NCI-H1930 (cell line): ENCODE measurements at places on chromosomes 2 and 18.
A peak's percentile ranks its signal among the peaks of the same experiment; 100 is the strongest.

DNA sequence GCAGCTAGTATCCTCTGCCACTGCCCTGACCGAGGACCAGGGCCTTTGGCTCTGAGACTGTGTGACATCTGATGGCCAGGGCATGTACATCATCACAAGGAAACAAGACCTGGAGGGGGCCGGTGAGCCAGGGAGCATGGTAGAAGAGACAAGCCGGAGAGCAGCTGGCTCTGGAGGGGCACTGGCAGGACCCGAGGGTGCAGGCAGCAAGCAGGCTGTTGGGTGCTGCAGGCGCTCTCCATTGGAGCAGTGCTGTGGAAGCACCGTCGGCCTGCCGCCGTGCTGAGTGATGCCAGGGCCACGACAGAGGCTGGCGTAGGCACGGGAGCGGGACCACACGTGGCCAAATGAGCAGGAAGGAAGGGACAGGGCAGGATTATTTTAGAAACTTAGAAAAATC lies 335.2 kb downstream of the GBX2 start:
- no peak for DNase-seq

- no peak for DNase-seq
These were observed 38.0 kb downstream of the DNMT3A start for GRCh38 chr2:25303633-25304236.

DNA sequence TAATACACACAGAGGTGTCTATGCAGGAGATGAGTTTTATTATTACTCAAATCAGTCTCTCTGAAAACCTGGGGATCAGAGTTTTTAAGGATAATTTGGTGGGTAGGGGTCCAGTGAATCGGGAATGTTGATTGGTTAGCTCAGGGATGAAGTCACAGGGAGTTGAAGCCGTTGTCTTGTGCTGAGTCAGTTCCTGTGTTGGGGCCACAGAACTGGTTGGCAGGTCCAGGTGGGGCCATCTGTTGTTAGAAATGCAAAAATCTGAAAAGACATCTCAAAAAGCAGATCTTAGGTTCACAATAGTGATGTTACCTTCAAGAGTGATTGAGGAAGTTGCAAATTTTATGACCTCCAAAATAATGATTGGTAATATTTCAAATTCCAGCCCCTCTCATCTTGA lies 86.9 kb downstream of the VSNL1 start:
- DNase-seq, result no peak

- DNase-seq, result no peak
These were observed 103.0 kb downstream of the HNRNPLL start for GRCh38 chr2:38499548-38500282.

- DNase-seq, result no peak
These were observed 6.9 kb upstream of the GPR155 start for GRCh38 chr2:174493549-174494331.

DNA sequence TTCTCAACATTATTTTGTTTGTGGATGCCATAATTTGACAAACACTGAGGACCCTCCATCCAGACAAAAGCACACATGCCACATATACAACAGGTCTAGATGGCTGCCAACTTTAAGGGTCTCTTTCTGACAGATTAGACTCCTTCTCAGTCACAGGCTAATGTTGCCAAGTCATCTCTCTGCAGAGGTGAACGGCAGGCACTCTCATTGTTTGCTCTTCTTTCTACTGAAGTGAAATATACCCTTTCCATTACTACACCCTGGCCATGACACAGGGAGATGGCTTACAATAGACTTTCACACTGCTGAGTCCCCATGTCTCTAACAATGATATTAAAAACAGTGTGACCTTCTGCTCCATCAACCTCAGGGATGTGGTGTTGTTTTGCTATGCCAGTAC lies 47.5 kb upstream of the ZNF397 start:
- no peak for DNase-seq

DNA sequence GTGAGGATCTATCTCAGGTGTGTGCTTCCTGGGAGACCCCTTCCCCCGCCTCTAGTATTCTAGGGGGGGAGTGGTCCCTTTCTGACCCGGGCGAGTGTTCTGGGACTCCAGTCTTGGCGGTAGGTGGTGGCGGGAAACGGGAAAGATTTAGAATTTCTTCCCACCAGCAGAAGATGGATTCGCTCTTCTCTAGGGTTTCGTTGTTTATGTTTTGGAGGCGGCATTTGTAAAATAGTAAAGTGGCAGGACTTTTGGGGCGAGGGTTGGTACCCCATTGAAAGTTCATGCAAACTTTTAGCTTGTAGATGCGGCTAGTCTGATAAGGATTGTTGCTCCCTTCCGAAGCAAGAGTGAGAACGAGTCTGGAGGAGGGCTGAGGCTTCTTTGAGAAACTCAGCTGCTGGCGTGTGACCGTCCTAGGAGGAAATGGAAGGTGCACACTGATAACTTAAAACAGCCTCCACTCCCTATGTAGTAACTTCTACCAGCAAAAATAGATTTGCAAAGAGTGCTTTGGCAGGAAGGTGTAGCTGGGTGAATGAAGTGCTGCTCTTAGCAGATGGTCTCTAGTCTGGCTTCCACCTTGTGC lies 412 bp downstream of the GPD2 start:
- no peak for DNase-seq

DNA sequence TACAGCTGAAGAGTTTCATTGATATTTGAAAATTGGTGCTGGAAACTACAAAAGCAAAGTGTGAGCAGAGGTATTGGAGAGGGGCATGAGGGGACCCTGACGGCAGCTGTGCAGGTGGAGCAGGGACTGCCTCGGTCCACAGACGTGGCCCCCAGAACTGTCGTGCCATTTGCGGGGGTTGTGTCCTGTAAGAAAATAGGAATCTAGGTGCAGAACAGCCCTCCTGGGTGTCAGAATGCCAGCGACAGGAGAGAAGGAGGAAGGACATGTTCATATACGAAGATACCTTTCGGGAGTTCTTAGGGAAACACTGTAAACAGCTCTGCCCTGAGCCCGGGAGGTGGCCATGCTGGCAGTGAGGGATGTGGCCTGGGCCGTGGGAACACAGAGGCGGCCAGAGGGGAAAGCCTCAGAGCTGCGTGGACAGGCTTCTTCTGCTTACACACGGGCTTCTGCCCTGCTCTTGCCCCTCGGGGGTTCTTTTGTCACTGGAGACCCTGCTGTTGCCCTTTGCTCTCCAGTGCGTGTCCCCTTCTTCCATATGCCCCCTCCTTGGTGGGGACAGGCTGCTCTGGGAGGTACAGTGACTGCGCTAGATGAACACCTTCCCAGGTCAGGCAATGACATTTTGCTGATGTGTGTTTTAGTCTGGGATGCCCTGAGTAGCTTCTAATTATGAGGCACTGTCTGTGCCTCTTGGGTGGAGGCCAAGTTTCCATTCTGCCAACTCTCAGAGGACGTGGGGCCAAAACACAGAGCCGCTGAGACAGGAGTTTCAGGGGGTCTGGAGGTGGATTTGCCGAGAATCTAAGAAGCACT lies 81.9 kb upstream of the TXNDC2 start:
- DNase-seq, result no peak

DNA sequence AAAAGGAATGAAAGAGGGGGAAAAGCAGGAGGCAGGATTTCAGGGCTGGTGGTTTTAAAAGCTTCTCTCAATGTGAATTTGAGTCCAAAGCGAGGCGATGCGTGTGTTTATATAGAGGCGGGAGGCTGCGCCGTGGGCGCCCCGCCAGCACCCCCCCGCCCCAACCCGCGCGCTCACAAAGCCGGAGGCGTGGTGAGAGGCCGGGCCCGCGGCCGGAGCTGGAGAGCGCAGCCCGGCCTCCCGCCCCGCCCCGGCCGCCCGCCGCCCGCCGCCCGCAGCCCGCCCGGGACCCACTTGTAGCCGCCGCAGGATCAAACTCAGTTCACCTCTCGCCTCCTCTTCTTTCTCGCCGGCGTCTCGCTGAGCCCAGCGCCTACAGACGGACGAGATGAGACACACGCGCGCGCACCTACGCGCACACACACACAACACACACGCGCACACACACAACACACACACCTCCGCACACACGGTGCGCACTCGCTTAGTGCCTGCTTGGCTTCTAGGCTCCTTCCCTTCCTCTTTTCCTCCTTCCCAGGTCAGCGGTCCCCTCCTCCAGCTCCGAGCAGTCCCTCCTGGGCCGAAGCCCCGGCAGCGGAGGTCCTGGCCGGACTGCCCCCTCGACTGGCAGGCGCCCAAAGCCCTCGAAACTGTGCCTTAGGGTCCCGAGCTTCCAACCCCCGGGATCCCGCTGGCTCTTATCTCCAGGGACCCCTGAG lies 1.3 kb upstream of the CYP26B1 start:
- peak; percentile 37 for DNase-seq

- no peak for DNase-seq
These were observed 138.8 kb downstream of the TRIB2 start for GRCh38 chr2:12855508-12855907.

DNA sequence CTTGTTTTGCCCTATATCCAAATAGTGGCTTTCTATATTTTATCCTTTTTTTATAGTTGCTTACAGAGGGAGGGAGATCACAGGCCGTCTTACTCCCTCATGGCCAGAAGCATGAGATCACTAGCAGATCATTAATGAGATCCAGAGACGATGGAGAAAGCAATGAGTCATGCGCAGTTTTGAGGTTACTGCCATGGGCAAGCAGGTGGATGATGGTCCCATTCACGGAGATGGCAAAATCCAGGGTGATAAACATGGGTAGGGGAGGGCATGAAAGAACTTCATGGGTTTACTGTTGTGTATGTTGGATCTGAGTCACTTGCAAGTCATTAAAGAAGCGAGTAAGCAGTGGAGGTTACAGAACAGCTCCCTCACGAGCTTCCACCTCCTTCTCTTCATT lies 60.4 kb downstream of the C18orf63 start:
- no peak for DNase-seq

- DNase-seq, result no peak
These were observed 50.3 kb downstream of the RPL37A start for GRCh38 chr2:216548901-216549331.

DNA sequence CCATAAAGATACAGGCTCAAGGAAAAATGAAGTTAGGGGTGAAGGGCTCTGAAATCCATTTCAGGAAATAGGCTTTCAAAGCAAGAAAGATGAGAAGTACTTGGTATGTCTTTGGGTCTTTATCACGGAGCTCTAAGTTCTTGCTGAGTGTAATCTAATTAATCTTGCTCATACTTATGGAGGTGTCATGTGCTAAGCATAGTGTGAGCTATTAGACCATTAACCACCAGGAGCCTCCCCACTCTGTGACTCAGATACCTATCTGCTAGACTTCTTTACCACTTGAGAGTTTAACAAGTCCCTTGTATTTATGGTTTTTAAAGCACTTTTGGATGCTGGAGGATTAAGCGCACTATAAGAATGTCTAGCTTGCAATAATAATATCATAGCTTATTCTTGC lies 678.7 kb downstream of the EPHA4 start:
- no peak for DNase-seq

- DNase-seq, result no peak
These were observed 114.6 kb downstream of the MYO5B start for GRCh38 chr18:50080316-50080715.

GRCh38 chr2:80303909-80304837 lies at the start of gene LRRTM1:
TSS of gene LRRTM1 (minus strand) at chr2:80304752. CDS start at chr2:80303819, 933 bp downstream.
- peak; percentile 47 for DNase-seq

GRCh38 chr2:23583467-23583866 lies 198.5 kb downstream of the KLHL29 start:
- DNase-seq, result no peak

DNA sequence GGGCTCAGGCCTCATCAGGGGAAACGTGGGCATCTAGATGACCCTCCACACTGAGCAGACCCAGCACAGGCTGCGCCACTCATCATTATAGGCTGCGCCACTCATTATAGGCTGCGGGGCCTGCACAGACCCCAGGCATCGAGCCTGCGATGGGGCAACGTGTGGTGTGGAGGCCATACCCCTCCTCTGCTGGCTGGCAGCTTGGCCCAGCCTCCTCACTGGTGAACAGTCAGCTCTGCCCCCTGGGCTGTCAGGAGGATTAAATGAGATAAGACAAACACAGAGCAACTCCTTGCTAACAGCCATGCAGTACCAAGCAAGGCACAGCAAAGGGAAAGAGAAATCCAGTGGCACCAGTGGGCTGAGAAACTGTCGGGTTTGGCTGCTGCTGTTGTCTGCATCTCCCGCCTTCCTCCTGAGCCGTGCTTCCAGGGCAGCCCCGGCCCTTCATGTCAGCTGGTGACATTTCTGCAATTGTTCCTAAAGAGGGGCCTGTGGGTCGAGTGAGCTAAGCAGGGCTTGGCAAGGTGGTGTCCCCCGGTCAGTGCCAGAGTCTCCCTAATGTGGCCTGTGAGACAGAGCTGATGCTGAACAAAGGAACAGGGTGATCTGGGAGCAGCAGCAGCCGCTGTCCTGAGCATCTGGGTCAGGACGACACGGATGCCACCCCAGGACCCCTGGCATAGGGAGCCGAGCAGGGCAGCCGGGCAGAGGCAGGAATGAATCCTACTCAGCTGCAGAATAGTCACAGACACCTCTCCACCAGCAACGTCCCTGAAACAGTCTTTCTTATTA lies 48.7 kb downstream of the RRM2 start:
- no peak for DNase-seq

- DNase-seq, result no peak
These were observed 38.4 kb downstream of the ARL4C start for GRCh38 chr2:234458466-234458865.

GRCh38 chr2:86623043-86623493 lies 597 bp downstream of the RNF103 start:
- no peak for DNase-seq

- no peak for DNase-seq
These were observed 39.9 kb upstream of the CDC42EP3 start for GRCh38 chr2:37711308-37711731.

- no peak for DNase-seq
These were observed 618 bp upstream of the TNS1 start for GRCh38 chr2:218003281-218003944.

DNA sequence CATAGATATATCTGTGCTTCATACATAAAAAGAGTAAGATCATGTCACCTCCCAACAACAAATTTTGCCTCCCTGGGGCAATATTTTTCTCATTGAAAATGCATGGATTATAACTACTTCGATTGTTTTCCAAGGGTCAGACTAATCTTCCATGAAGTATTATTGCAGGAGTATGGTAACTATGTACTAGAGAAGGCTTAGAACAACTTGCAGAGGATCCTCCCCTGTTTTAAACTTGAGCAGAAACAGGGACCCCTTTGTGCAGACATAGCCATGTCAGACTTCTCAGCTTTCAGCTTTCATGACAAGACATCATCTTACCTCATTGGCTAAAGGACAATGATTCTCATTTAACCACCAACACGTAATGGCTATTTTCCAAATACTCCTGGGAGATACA lies 13.2 kb upstream of the RAB27B start:
- no peak for DNase-seq

DNA sequence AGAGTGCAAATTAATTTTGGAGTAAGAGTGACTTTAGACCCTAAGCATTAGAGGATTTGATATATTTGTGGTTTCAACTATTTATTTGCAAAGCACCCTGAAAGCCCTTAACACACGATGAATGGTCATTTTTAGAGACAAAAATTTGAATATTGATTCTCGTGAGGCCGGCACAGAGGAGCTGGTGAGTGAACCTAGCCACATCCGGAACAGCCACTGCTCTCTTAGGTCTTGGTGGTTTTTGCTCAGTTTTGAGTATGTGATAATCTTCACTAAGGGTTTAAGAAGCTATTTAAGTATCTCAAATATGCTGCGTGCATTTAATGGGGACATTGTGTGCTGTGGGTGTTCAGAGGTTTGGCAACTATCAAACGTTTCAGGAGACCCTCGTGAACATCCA lies 204.8 kb downstream of the TSN start:
- DNase-seq, result no peak

- no peak for DNase-seq
These were observed 57.5 kb downstream of the KIF5C start for GRCh38 chr2:148932536-148932935.
